A549 (cell line): ENCODE measurements at places on chromosomes 2 and 18.

- no peak for DNase-seq
These were observed 25.9 kb downstream of the ITM2C start for GRCh38 chr2:230890646-230891045.

DNA sequence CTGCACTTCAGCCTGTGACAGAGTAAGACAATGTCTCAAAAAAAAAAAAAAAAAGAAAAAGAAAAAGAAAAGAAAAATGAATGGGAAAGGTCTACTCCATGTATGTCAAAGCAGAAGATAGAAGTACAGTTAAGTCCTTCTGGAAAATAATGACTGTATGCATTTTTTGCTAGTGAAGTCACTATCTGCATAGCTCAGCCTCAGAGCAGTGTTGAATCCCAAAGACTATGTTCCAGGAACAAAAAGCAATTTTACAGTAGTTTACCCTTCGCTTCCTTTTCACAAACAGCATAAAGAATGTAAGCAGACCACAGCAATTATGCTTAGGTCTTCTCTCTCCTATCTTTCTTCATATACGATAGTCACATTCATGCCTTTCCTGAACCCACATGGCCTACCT is 497.4 kb downstream of the CMPK2 start:
- no peak for DNase-seq

DNA sequence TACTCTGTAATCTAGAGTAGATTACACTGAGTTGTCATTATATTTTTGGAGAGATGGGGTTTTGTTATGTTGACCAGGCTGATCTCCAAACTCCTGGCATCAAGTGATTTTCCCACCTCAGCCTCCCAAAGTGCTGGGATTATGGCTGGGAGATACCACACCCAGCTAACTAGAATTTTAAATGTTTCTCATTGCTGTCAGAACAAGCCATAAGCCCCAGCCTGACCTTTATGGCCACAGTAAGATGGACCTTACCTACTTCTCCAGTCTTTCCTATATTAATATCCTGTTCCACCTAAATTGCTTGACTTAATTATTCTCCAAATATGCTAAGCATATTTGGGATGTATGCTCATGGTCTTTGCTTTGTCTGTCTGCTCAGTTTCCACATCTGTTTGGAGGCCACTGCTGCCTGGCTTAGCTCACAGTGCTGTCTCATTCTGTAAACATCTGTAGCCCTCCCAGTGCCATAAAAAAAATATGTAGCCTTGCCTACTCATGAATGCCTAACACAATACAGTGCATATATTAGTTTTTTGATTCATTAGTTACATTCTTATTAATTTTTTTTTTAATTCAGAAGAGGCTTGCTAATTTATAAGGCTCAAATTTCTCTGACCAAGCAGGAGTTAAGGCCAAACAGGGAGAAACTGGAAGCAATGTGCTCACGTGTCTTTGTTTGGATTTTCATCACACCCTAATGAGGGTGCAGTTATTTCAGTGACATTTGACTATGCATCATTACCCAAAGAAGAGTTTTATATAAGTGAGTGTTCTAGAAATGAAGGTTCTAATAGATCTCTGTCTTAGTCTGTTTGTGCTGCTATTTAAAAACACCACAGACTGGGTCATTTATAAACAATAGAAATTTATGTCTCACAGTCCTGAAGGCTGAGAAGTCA is 45.3 kb upstream of the PSME4 start:
- no peak for DNase-seq

DNA sequence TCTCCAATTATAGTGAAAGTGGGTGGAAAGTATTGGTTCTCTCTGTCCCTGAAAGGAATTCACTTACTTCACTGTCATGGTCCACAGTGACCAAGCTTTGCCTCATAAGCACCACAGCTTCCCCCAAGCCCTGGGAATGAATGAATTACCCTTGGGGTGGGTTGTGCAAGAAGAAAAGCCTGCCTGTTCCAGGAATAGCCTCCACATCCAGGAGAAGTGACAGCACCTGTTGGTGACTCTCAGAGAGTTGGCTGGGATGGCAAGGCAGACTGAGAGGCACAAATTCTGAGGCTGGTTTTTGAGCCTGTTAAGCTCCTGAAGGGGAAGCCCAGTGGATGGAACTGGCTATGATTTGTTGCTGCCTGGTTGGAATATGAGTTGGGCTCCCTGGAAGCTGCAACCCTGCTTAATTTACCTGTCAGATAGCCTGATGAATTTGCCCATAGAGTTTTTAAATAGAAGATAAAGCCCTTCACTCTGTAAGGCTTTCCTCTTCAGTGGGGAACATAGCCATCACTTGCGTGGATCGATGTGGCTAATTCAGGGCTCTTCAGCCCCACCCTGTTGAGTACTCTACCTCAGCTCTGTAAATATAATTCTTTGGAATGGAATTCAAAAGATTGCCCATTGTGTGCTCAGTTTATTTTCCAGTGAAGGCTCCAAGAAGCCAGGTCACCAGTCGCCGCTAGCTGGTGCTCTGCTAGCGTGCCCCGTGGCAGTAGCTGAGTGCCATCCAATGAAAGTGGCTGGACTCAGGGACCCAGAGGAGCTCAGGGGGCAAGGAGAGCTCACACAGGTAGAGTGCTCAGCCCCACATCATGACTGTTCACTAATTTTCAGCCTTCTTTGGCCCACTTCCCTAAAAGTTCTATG is 479.3 kb downstream of the IRS1 start:
- no peak for DNase-seq

DNA sequence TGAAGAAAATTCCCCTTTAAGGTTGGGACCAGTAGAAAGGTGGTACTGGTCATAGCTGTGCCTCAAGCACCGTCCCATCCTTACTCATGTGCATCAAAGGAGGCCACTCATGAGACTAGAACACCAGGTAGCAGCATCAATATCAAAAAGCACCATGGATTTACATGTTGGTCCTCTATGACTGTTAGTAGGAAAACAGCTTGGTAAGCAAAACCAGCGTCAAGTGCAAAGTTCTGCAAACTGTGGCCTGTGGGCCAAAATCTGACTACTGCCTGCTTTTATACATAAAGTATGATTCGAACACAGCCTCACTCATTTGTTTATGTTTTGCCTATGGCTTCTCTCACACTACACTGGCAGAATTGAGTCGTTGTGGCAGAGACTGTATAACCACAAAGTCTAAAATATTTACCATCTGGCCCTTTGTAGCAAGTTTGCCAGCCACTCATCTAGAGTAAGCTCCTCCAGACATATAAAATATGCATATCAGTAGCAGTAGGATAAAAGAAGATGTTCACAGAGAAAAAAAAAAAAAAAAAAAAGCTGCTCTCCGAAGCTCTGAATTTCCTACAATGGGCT is 119.7 kb upstream of the CTNNA2 start:
- DNase-seq, result no peak

DNA sequence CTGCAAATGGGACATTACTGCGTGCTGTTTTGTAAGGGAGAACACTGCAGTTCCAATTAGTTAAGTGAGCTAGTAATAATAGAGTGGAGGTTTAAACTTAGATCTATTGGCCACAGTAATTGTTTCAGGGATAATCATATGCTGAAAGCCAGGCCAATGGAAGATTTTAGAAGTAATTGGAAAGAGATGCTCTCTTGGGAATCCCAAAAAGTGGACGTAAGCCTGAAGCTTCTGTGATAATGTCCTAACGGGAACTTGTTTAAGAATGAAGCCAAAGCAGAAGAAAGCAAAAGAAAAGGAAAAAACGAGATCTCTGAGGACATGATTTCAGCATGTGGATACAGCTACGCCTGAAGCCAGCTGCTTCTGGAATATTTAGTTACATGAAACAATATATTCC is 594.6 kb downstream of the SLC4A3 start:
- DNase-seq, result no peak

- no peak for DNase-seq
These were observed 63.4 kb downstream of the STAT1 start for GRCh38 chr2:190950566-190950991.

GRCh38 chr2:112483042-112483473 is 1.1 kb downstream of the TTL start:
- peak; percentile 77 for DNase-seq

DNA sequence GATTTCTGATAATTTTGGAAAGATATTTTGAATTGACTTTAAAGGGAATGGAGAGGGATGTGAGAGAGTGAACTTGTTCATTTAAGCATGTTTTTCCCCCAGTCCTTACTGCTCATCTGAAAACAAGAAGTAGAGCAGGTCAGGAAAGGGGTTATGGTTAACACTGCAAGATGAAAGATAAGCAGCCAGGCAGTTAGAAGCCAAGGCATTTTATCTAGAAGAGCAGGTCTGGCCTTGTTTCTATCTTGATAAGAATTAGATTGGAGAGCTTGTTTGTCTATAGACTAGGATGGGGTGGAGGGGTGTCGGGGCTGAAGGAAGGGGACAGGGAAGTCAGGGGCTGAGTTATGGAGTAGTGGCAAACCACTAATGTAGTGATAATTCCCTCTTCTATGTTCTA is 171.6 kb downstream of the IKZF2 start:
- no peak for DNase-seq

GRCh38 chr2:222050981-222051380 is 247.8 kb downstream of the PAX3 start:
- DNase-seq, result no peak

GRCh38 chr2:230865307-230865765 is 594 bp downstream of the ITM2C start:
- DNase-seq, result no peak

- DNase-seq, result no peak
These were observed 1.5 kb upstream of the KLHL30 start for GRCh38 chr2:238136820-238137537.

- DNase-seq, result no peak
These were observed 112.7 kb upstream of the EPC2 start for GRCh38 chr2:148531669-148532428.

DNA sequence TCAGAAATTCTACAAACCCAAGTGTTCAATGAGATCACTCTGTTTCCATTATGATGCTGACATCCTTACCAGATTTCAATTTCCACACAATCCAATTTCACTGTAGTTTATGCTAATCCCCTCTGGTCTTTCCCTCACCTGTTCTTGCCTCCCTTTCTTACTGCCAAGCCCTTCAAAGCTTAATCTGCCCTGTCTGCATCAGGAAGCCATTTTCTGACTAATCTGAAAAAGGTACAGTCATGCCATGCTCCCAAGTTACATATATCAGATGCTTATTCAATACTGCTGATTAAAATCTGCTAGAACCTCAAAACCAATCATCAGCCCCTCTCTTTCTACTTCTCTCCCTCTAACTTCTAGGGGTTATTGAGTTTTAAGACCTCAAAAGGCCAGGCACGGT is 8.9 kb downstream of the KRTCAP3 start:
- no peak for DNase-seq

DNA sequence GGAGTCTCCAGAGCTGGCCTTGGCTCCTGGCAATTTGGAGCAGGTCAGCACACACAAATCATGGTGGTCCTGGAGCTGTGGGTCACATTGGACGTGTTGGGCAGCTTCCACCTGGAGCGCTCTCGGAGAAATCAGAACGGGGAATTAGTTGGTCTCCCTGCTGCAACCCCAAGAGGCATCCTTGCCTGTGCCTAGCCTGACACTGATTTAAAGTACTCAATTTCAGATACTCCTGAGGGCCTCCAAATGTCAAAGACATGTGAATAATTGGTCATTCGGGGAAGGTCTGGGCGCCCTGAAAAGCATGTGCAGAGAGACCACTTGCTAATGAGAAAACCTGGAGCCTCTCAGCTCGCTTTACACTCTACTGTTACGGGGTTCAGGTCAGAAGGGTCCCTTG is 145.5 kb upstream of the AGAP1 start:
- no peak for DNase-seq

GRCh38 chr2:64762301-64762997 is 108.7 kb upstream of the SERTAD2 start:
- no peak for DNase-seq

- no peak for DNase-seq
These were observed 1.8 kb downstream of the ZNF512 start for GRCh38 chr2:27584597-27584996.

- DNase-seq, result no peak
These were observed 34.1 kb downstream of the RAPH1 start for GRCh38 chr2:203500951-203501350.

GRCh38 chr2:65835975-65836549 is 403.7 kb upstream of the SPRED2 start:
- no peak for DNase-seq

- no peak for DNase-seq
These were observed 679.1 kb upstream of the ZEB2 start for GRCh38 chr2:145199042-145199441.

DNA sequence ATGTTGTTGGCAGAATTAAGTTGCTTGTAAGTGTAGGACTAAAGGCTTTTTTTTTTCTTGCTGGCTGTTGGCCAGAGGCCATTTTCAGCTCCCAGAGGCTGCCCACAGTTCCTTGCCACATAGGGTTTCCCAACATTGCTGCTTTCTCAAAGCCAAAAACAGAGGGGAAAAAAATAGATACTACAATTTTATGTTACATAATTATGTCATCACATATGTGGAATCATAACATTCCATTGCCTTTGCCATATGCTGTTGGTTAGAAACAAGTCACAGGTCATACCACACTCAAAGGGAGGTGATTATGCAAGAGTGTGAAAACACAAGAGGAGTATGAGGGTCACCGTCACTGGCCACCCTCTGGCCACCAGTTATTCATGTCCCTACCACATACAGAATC is 154.5 kb downstream of the RTN4 start:
- no peak for DNase-seq

- DNase-seq, result no peak
These were observed 177.3 kb downstream of the DYSF start for GRCh38 chr2:71630454-71631328.

GRCh38 chr2:224220586-224221255 is 181.2 kb downstream of the FAM124B start:
- peak; percentile 56 for DNase-seq

GRCh38 chr2:156326526-156327095 is 5.9 kb downstream of the NR4A2 start:
- DNase-seq, result no peak

- DNase-seq, result no peak
These were observed 30.1 kb downstream of the ITGB6 start for GRCh38 chr2:160169988-160170387.

GRCh38 chr2:225725726-225726125 is 326.2 kb downstream of the NYAP2 start:
- no peak for DNase-seq

DNA sequence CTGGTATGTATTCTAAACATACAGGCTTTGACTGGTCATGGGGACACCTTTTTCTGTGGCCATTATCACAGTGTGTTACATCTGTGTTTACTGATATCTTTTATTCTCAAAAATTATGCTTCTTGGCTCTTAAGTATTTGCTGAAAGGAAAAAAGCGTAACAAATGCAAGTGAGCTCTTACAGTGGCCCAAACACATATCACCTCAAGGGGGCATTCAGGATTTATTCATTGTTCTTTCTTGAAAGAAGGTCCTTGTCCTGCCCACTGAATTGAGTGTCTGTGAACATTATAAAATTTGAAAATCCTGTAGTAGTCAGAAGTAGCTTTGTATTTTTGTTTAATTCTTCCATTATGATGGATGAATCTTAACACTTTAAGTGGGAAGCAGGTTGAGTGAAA is 454.5 kb downstream of the XIRP2 start:
- DNase-seq, result peak; percentile 14
